ENCODE measurements at places on chromosomes 5 and 9. TPM values are rescaled to one million over a fixed set of nuclear protein-coding genes. Genes with fewer than 3 reads are reported as not detected.

Gene GLRA1
- polyA plus RNA-seq, result not detected

- no peak for DNase-seq
These were observed 175.1 kb upstream of the DAB2 start for GRCh38 chr5:39599721-39600431.

Gene NSUN2
- 35.1 TPM for polyA plus RNA-seq

DNA sequence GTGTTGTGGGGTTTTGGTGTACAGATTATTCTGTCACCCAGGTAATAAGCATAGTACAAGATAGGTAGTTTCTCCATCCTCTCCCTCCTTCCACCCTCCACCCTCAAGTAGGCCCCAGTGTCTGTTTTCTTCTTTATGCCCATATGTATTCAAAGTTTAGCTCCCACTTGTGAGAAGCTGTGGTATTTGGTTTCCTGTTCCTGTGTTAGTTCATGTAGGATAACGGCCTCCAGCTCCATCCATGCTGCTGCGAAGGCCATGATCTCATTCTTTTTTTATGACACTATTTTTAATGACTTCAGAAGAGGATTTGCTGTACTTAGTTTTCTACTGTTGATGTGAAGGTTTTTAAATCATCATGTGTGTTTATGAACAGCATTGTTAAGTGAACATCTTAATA is 11.9 kb downstream of the CCDC180 start:
- no peak for DNase-seq

DNA sequence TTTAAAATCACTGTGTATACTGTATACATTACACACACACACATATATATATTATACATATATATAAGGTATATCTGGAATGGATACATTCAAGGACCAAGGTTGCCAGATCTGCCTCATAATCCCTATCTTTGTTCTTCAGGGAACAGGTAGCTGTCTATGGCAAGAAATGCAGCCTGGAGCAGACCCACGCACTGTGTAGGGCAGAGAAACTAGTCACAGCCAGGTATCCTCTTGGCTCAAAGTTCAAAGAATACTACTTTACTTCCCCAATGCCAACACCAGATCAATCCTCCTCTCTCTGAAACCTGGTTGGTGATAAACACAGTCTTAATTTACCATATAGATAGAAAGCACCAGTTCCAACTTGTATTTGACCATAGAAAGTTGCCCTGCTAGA is 313.6 kb downstream of the PRELID2 start:
- no peak for DNase-seq

All from muscle of arm (tissue), 14 donors.